ENCODE measurements at places on chromosomes 2 and 18.

- DNase-seq: no peak
Observed at GRCh38 chr18:42184685-42185477, 229.8 kb downstream of the PIK3C3 start.

DNA sequence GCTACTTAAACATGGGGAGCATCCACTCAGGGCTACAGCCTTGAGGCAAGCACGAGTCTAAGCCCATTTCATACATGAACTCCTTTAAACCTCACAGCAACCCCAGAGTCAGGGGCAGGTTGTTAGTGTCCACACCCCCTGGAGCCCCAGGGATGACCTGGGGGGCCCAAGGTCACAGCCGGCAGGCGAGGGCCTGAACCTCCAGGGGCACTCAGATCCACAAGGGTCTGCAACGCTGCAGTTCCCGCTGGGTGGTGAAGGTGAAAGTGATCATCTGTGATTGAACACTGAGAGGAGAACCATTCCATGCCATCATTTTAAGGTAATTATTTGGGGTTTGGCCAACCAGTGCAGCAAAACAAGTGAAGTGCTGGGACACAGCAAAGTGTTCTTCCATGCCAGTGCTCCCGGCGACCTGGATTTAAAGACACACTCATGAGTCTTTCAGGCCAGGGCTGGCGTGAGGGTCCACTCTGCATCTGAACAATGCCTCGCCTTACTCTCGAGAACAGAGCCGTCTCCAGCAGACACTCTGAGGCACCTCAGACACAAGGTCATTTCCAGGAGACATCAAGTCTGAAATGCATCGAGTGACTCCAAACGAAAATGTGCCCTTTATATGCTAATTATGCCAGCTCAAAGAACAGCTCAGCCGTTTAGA, 61.6 kb upstream of the SNTG2 start:
- no peak for DNase-seq

- no peak for DNase-seq
Observed at GRCh38 chr2:96524482-96525210, 11.9 kb upstream of the ARID5A start.

DNA sequence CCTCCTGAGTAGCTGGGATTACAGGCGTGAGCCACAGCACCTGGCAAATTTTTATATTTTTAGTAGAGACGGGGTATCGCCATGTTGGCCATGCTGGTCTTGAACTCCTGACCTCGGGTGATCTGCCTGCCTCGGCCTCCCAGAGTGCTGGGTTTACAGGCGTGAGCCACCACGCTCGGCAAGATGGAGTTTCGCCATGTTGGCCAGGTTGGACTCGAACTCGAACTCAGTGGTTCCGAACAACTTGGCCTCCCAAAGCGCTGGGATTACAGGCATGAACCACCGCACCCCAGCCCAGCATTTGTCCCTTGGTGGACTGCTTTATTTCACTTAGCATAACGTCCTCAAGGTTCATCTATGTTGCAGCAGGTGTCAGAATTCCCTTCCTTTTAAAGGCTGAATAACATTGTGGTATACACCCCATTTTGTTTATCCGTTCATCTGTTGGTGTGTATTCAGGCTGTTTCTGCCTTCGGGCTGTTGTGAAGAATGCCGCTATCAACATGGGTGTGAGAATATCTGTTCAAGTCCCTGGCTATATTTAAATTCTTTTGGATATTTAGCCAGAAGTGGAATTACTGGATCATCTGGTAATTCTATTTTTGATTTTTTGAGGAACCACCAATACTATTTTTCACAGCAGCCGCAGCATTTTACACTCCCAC, 1.2 kb upstream of the CENPA start:
- DNase-seq: no peak

DNA sequence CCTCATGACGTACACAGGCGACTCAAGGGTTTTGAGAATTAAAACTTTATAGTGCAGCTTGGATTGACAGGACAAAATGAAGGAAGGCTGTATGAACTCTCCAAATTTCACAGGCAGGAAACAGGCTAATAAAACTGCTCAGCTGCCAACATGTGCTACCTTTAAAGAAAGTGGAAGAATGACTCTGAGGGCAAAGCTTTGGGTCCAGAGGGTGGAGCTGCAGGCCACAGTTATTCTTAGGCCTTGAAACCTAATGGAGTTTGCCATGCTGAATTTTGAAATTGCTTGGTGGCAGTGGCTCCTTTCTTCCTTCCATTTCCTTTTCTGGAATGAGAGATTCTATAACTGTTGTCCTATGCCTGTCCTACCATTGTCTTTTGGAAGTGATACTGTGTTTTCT, 34.8 kb downstream of the HAT1 start:
- DNase-seq: no peak

DNA sequence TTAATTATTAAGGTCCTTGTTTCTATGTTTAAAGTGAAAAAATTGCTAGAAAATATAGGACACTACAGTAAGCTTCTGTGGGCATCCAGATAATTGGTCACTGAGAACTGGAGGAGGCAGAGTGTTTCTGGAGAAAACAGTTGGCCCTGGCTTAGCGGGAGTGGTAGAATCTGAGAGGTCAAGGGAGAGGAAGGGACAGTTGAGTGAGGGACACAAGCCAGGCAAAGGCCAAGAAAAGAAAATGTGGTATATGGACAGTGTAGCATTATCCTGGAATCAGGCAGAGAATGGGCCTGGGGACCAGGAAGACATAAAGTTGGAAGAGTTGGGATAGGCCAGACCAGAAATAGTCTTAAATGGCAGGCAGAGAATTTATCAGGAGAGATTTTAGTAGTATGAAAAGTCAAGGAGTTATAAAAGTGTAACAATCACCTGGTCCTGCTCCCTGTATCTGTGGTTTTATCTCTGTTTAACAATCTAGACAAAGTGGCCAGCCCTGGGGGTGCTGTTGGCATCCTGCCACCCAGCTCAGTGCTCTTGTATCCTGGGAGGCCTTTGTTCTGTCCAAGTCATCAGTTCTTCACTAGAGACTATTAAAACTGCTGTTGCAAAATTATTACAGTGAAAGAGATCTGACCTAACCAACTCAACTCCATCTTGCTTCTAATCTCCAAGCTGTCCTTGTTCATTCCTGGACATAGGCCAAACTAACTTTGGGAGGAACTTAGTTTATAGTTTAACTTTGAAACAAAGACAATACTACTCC, 15.4 kb upstream of the MSGN1 start:
- no peak for DNase-seq
